Stomach (tissue), 19 donors: ENCODE measurements at places on chromosomes 6 and 20.

DNA sequence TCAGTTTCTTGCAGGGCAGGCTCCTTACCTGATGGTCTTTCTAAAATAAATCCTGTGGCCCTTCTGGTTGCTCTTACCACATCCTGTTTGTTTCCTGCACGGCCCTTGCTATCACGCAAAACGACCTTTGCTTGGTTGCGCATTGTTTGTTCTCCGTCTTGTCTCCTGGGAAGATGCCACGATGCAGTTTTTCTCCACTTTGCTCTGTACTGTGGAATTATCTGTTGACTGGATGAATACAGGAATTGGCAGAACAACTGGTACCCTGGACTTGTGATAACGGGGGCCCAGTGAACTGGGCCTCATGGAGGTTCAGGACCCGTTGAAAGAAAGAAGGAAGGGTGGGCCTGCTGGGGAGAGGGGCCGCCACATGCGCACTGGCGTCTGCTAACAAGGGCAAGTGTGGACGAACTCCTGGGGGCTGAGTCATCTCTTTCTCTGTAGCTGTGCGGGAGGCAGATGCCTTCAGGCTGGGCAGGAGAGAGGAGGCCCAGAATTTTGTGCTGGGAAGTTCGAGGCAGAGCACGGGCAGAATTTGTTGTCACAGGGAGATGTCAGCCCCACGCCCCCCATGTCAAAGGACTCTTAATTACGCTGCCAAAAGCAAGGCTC, 139.9 kb downstream of the BMP7 start:
- no peaks in the 10 kb centered on the region for H3K36me3 ChIP-seq
- DNase-seq: no peak
- H3K4me1 ChIP-seq: no peaks in the 10 kb centered on the region

- DNase-seq: no peak
- no peaks in the 10 kb centered on the region for H3K36me3 ChIP-seq
- H3K27ac ChIP-seq: peak overlapping the region; percentile 51
- H3K4me1 ChIP-seq: peaks cover 21% of the 10 kb centered on the region
- H3K4me3 ChIP-seq: peak overlapping the region; percentile 49
Measured at GRCh38 chr20:46895906-46896242, 1.2 kb downstream of the EYA2 start.

GRCh38 chr6:28531479-28532128, 5.9 kb downstream of the GPX5 start:
- peaks cover 55% of the 10 kb centered on the region for H3K27me3 ChIP-seq
- no peak for DNase-seq
- no peak overlapping the region for H3K27ac ChIP-seq
- H3K4me3 ChIP-seq: no peak overlapping the region

- DNase-seq: no peak
- H3K4me3 ChIP-seq: no peak overlapping the region
- no peaks in the 10 kb centered on the region for H3K36me3 ChIP-seq
- H3K27ac ChIP-seq: peak overlapping the region; percentile 53
- H3K4me1 ChIP-seq: no peaks in the 10 kb centered on the region
Measured at GRCh38 chr20:12434672-12435071, 517.0 kb downstream of the BTBD3 start.

DNA sequence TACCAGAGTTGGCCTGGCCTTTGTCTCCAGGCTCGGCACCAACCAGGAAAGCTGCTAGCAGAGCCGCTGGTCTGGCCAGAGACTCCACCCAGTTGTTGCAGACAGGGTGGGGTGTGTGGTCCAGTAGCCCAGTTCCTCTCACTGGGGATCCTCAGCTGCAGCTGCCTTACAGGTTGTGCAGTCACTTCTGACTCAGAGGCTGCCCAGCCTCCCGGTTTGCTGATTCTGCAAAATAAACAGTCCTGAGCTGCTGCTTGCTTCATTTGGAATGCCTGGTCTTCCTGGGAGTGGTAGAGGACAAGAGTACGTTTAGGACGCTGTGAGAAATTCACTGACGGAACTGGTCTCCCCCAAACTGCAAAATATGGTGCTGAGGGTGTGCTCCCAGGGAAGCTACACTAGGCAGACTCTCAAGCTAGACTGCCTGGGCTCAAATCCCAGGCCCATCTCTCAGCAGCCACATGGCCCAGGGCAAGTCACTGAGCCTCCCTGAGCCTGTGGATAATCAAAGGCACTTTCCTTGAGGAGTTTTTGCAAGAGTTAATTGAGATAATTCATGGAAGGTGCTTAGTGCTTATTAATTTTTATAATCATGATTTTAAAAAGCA, 246.1 kb downstream of the TFAP2C start:
- no peaks in the 10 kb centered on the region for H3K4me1 ChIP-seq
- peak; percentile 53 for DNase-seq
- H3K27me3 ChIP-seq: no peaks in the 10 kb centered on the region
- H3K36me3 ChIP-seq: no peaks in the 10 kb centered on the region
- H3K4me3 ChIP-seq: no peak overlapping the region

GRCh38 chr6:45431317-45432065, 53.8 kb upstream of the SUPT3H start:
- no peak for DNase-seq
- H3K4me1 ChIP-seq: peaks cover 8% of the 10 kb centered on the region
- H3K27ac ChIP-seq: no peak overlapping the region
- no peak overlapping the region for H3K4me3 ChIP-seq
- H3K36me3 ChIP-seq: no peaks in the 10 kb centered on the region

DNA sequence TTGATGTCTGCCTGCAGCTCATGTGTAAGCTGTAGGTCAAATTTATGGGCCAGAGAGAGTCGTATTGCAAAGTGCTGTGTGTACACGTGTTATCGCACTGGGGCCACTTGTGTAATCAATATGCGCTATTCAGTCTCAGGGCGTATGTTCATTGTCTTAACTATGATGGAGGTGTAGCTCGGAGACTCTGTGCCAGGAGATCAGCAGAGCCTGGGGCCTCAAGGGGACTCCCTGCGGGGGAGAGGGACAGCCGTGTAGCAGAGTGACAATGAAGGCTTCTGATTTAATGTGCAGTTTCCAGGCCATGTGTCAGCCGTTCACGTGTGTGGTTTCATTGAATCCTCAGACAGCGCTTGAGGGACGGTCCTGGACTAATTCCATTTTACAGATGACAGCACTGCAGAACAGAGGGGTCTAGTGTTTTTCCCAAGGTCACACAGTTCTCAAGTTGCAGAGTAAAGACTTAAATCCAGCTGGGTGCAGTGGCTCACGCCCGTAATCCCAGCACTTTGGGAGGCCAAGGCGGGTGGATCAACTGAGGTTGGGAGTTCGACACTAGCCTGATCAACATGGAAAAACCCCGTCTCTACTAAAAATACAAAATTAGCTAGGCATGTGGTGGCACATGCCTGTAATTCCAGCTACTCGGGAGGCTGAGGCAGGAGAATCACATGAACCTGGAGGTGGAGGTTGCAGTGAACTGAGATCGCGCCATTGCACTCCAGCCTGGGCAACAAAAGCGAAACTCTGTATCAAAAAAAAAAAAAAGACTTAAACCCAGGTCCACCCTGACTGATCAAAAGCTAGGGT, 242.5 kb downstream of the PREX1 start:
- peaks cover 23% of the 10 kb centered on the region for H3K27me3 ChIP-seq
- peaks cover 35% of the 10 kb centered on the region for H3K4me1 ChIP-seq
- no peaks in the 10 kb centered on the region for H3K36me3 ChIP-seq

DNA sequence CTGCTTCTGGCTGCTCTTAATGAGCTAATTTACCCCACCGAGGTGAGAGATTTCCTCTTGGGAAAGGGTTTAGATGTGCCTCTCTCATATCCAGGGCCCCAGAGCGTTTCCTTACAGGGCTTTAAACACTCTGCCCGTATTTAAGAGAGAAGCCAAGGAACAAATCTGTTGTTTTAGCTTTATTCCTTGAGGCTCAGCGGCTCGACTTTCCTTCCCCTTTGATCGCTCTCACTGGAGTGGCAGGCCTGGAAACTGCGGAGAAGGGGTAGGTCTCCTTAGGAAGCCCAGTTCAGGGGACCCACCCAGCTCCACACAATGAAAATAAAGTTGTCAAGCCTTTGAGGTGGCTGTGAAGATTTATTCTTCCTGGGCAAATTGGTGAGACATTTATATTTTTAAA, 132.0 kb upstream of the JAG1 start:
- H3K36me3 ChIP-seq: no peaks in the 10 kb centered on the region
- no peak overlapping the region for H3K4me3 ChIP-seq
- DNase-seq: no peak
- peak overlapping the region; percentile 32 for H3K27ac ChIP-seq
- no peaks in the 10 kb centered on the region for H3K27me3 ChIP-seq

- H3K36me3 ChIP-seq: peaks cover 4% of the 10 kb centered on the region
- no peak for DNase-seq
- peaks cover 78% of the 10 kb centered on the region for H3K4me1 ChIP-seq
- no peak overlapping the region for H3K27ac ChIP-seq
Measured at GRCh38 chr6:149342525-149342924, 25.0 kb downstream of the TAB2 start.

DNA sequence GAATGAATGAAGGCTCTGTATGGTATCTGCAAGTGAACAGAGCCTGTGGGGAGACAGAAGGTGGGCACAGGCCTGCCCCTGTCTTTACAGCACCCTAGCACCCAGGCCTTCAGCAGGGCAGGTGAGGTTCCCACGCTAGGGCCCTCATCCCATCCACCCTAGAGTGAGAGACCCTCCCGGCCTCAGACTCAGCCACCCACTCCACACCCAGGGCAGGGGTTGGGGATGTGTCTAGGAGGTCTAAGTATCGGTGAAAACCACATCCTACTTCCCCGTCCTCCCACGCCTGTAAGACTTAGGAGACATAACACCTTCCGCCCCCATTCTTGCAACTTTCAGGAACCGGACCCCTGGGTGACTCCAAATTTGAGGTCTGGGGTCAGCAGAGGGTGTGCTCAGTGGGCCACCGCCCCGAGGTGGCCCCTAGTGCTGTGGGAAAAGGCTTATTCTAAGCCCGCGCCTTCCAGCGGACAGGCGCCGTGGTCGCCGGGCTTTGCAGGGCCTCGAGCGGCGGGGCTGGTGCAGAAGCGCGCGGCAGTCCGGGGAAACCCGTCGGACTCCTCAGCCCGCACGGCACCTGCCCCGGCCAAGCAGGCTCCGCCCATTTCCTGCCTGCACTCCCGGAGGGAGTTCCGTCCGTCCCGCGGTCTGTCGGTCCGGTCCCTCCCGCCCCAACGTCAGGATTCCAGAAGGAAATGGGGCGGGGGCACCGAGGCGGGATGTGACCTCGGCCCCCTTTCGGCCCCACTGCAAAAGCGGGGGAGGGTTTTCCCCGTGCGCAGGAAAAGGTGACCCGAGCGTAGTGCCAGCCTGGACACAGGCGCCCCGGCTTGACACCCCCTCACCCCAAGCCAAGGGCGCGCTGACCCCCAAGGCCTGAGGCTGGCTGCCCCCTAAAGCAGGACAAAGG, 868 bp downstream of the SAMD10 start:
- H3K4me1 ChIP-seq: peaks cover 70% of the 10 kb centered on the region
- H3K36me3 ChIP-seq: peaks cover 10% of the 10 kb centered on the region

DNA sequence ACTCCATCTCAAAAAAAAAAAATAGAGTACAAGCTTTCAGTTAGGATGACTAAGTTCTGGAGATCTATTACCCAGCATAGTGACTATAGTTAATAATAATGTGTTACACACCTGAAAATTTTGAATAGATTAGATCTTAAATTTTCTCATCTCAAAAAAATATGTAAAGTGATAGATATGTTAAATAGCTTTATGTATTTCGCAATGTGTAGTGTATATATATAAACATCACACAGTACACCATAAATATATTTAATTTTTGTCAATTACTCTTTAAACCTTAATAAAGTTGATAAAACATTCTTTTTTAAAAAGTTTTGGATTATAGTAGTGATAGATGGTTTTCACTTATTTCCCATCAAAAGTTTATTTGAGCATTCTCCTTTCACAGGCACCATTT, 25.6 kb upstream of the LOC128125822 start:
- H3K27ac ChIP-seq: no peak overlapping the region
- no peaks in the 10 kb centered on the region for H3K4me1 ChIP-seq

- no peak for DNase-seq
- peak overlapping the region; percentile 68 for H3K4me3 ChIP-seq
Measured at GRCh38 chr6:128521282-128521632, 858 bp upstream of the PTPRK start.

- H3K27me3 ChIP-seq: no peaks in the 10 kb centered on the region
- no peak overlapping the region for H3K27ac ChIP-seq
Measured at GRCh38 chr6:153538491-153538890, 407.4 kb upstream of the RGS17 start.

GRCh38 chr6:81331526-81331925, 421.0 kb downstream of the TENT5A start:
- DNase-seq: no peak
- H3K4me3 ChIP-seq: no peak overlapping the region
- no peaks in the 10 kb centered on the region for H3K27me3 ChIP-seq
- no peaks in the 10 kb centered on the region for H3K36me3 ChIP-seq
- no peaks in the 10 kb centered on the region for H3K4me1 ChIP-seq

GRCh38 chr20:11778206-11778570, 139.5 kb upstream of the BTBD3 start:
- no peak for DNase-seq
- H3K4me3 ChIP-seq: no peak overlapping the region
- no peaks in the 10 kb centered on the region for H3K4me1 ChIP-seq

DNA sequence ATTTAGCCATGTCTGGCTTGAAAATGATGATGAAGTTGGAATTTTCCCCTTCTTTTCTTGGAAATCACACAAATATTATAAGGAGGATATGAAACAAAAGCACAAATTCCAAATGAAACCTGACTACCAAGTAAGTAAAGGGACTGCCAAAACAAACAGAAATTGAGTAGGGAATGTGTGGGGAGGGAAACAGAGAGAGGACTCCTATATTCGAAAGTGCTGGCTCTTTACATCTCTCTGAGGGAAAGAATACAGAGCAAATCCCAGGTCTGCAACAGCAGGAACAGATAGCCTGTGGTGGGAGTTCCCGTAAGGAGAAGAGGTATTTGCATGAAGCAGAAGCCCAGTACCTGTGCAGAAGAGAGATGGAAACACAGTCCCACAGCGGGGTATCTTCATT, 583.7 kb downstream of the EPM2A start:
- no peak for DNase-seq
- H3K4me1 ChIP-seq: no peaks in the 10 kb centered on the region
- H3K4me3 ChIP-seq: no peak overlapping the region

- H3K4me1 ChIP-seq: peaks cover 59% of the 10 kb centered on the region
- H3K36me3 ChIP-seq: no peaks in the 10 kb centered on the region
- H3K4me3 ChIP-seq: peak within 1 kb of the TSS; percentile 74
- H3K27me3 ChIP-seq: peaks cover 21% of the 10 kb centered on the region
- DNase-seq: peak; percentile 64
- peak within 1 kb of the TSS; percentile 85 for H3K27ac ChIP-seq
Measured at GRCh38 chr6:39791850-39792539, at the start of gene DAAM2. Gene DAAM2 (plus strand): TSS chr6:39792376. CDS start chr6:39856303, 63,927 bp downstream.

DNA sequence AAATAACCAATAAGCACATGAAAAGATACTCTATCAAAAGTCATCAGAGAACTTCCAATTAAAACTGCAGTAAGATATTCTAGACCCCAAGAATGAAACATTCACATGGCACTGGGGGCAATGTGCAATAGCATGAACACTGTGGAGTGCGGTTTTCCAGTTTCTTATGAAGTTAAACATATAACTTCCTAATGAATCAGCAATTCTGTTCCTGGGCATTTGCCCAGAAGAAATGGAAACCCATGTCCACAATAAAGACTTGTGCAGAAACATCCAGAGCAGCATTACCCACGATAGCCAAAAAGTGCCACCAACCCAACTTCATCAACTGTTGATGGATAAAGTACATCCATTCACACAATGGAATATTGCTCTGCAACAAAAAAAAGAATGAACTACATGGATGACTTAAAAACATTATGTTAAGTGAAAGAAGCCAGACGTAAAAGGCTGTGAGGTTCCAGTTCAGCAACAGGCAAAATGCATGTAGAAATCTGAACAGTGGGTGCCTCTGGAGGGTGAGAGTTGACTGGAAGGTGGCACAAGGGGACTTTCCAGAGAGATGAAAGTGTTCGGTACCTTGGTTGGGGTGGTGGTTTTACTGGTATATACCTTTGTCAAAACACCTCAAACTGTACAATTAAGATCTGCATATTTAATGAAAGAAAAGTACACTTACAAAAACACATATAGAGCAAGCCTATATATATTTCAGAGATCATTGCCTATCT, 207.2 kb upstream of the ECI2 start:
- DNase-seq: no peak
- no peak overlapping the region for H3K27ac ChIP-seq
- H3K4me1 ChIP-seq: no peaks in the 10 kb centered on the region
- no peak overlapping the region for H3K4me3 ChIP-seq
- H3K27me3 ChIP-seq: no peaks in the 10 kb centered on the region
